IPS DF 6.9 (cell line): ENCODE measurements at places on chromosomes 11 and 22.

DNA sequence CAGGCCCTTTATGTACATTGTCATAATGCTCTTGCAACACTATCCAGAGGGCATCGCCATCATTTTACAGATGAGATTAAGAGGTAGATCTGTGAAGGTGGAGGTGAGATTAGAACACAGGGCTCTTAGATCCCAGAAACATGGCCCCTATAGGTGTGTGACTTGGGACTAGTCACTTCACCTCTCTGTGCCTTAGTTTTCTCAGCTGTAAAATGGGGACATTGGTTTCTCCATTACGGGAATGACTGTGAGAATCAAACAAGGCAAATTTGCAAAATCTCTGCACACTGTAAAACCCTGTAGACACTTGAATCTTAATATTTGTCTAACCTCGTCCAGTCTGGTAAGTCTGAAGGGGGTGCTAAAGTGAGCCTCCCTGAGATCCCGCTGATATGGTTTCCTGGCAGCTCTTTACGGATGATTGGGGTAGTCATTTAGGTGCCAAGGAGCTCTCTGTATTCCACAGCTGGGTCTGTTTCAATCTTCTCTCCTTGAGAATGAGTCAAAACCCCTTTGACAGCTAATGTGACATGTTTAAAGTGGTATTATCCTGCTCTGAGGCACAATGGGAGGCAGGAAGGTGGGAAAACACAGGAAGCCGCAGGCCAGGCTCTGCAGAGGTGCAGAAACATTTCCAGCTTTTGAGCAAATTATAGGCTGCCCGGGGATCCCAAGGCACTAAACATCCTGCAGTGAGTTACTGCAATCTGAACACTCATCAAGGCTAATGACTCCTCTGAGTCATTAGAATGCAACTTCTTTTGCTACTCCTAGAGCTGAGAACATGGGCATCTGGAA, 140.8 kb downstream of the CCDC81 start:
- no peak for DNase-seq

- no peak for DNase-seq
Observed at GRCh38 chr22:39383841-39384625, 15.5 kb upstream of the TAB1 start.

GRCh38 chr11:3659595-3660515, 11.3 kb downstream of the CHRNA10 start:
- DNase-seq = no peak

GRCh38 chr22:43670513-43670912, 141.6 kb downstream of the EFCAB6 start:
- no peak for DNase-seq

DNA sequence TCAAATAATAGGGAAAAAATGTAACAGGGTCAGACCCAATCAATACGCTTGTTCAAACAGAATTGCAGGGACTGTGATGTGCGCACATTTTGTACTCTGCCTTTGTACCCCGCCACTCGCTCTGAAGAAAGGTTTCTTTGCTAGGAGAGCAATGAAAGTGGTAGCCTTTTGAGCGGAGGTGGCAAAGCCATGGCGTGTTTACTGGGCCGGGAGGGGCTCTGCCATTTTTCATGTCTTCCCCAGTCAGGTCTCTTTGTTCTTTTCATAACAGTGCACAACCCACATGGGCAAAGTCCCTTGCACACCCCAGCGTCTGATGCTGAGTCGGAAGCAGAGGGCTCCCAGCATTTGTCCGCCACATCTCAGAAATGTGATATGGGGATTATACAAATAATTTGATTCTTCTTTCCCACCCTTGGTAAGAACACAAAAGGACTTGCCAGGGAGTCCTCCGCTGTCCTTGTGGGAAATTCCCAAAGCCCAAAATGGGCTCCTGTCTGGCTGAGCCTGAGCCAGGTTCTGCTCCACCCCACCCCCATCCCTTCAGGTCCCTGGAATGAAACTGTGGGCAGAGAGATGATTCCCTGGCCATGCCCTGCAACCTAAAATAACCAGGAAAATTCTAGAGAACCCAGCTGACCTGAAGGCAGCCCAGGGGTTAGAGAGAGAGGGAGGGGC, 36.6 kb downstream of the C11orf58 start:
- DNase-seq = no peak

DNA sequence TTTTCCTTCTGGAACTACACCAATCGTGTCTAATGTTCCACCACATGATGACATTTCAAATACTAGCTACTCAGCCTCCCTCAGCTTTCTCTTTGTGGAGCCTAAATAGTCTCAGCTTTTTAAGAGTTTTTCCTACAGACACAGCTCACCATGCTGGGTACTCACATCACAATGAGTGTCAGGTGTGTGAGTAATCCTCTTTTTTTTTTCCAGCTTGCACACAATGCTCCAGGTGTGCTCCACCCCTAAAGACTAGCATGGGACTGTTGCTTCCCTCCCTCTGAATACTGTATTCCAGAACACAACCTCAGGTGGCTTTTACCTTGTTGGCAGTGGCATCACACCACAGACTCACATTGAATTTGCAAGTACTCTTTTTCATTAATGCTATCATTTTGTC, 11.7 kb downstream of the BTG4 start:
- DNase-seq = no peak

- no peak for DNase-seq
Observed at GRCh38 chr11:45076761-45077160, 69.7 kb upstream of the PRDM11 start.

DNA sequence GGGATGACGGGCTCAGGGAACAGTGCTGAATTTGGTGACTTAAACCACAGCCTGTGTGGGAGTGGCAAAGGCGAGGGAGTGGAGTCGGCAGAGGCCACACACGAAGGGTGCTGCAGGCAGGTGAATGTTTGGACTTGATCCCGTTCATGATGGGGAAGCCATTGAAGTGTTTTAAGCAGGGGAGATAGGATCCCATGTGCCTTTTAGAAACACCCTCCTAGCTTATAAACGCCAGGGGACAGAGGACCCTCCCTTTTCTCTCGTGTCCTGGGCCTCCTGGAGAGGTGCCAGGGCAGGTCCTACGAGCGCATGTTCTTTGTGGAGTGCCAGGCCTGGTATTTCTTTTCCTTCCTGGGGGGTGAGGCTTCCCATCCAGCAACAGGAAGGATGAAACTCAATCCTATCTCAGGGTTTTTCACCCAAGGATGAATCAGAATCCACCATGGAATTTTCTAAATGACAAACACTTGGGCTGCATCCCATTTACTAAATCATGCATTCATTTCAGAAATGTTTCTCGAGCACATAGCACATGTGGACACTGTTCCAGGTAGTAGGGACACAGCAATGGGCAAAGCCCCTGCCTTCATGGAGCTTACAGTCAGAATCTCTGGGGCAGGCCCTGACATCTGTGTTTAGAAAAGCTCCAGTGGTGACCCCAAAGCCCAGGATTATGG, 59.6 kb downstream of the CHRDL2 start:
- DNase-seq = no peak

DNA sequence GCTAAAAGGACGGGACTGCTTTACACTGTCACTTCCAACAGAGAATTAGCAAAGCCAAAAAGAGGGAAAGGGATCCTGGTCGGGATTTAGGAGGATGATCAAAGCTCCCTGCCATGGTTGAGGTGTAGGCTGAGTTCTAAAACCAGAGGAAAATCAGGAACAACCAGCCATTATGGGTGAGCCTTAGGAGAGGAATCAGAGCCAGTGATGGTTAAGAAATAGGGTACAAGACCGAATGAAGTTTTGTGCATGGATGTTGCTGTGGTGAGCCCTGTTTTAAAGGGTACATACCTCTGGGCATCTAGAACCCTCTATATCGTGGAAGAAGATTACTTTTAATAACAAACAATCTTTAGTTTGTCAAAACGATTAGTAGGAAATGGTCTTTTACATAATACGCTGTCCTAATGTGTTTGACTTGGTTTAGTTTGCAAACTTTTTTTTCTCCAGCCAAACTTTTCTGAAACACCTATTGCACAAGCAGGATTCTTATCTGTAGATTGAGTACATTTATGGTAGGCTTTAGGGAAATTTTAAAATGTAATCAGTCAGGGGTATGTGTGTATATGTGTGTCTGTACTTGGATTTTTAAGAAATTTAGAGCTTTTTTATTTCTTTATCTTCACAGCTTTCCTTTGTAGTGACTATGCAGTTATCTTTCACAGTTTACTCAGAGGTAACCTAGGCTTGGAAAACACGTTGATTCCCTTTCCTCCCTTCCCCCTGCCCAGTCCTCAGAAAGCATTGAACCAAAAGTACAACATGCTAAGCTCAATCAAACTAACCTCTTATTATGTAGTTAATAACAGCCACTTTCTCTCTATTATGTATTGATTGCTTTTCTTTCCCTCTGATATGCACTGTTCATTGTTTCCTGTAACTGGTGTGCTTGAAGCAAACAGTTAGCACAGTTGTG, 26.8 kb downstream of the TRIM44 start:
- DNase-seq = no peak

GRCh38 chr22:44731357-44731970, 20.9 kb upstream of the ARHGAP8 start:
- no peak for DNase-seq

GRCh38 chr11:63557570-63557969, 5.6 kb downstream of the PLAAT2 start:
- DNase-seq = no peak

GRCh38 chr22:40236131-40236665, 58.5 kb downstream of the TNRC6B start:
- DNase-seq = no peak

DNA sequence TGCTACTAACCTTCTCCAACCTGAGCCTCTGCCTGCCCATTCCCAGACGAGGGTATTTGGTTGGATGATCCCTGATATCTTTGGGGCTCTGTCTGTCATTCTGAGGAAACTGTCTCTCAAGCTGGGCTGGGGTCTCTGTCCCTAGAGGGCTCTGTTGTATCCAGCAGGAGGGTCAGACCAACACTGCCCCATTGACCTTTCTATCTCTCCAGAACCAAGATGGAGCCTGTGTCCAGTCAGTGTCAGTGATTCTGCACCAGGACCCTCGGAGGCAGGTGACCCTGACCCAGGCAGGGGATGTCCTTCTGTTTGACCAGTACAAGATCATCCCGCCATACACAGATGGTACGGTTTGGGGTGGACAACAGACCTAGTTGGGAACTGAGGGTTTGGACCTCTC, 21.9 kb downstream of the OTOG start:
- no peak for DNase-seq

DNA sequence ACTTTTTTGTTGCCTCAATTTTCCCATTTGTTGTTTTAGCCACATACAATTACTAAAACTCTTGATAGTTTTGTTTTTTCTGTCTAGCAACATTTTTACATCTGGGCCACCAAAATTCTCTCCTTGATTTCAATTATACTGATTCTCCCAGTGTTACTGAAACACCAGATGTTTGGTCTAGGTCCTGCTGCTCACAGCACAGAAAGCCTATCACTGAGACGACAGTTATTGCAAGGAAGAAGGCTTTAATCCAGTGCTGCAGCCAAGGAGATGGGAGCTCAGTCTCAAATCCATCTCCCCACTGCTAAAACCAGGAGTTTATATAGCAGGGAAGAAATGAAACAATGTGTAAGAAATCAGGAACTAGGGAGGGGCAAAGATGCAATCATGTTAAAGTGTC, 837.7 kb upstream of the CNTN5 start:
- DNase-seq = no peak

DNA sequence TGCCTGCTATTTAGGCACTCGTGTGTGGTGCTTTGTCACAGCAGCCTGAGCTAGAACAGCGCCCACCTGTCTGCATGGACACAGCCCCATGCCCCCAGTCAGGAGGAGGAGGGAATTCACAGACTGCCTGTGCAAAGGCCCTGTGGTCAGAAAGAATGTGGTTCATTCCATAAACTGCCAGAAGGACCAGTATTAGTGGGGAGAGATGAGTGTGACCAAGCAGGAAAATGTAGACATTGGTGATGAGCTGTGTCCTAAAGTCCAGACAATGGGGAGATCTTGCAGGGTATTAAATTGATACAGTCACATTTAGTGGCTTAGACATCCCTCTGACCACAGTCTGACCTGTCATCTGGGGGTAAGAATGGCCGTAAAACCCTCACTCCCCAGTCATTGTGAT, 83.7 kb upstream of the LINC01488 start:
- no peak for DNase-seq

DNA sequence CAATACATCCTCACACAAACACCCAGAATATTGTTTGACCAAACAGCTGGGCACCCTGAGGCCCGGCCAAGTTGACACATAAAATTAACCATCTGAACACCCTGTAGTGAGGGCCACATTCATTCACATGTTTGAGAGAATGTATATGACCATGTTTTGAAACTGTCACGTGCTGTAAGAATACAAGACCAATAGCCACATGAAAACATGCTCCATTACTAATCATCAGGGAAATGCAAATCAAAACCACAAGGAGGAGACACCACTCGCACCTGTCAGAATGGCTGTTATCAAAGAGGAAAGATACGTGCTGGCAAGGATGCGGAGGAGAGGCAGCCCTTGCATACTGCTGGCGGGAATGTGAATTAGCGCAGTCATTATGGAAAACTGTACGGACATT, 38.3 kb upstream of the IGSF9B start:
- DNase-seq = no peak

DNA sequence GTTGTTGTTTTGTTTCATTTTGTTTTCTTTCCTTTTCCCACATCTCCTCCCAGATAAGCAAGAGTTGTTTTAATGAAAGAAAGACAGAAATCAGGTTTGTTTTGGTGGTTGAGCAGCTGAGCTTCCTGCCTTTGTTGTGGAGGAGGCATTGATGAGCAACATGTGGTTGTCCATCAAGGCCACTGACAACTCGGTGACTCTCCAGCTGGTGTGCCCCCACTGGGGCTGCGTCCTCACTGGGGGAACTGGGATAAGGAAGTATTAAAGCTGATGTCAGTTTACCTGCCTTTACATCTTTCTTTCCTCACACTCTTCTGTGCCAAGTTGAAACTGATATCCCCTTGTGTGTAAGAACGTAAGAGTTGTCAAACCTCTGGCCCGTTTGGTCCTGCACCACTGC, 5.9 kb downstream of the VPS26B start:
- DNase-seq = no peak

DNA sequence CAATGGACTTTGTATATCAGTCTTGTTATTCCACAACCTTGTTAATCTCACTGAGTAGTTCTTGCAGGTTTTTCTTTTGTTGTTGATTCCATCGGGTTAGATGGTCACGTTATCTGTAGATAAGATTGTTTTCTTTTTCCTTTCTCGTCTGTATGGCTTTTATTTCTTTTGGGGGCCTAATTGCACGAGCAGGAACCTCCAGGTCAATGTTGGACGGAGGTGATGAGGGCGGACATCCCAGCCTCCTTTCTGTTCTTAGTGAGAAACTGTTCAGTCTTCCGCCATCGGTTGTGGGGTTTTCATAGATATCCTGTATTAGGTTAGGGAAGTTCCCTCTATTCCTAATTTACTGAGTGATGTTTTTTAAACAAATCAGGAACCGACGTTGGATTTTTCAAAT, 4.8 kb upstream of the PRR33 start:
- DNase-seq = no peak
